Small intestine (tissue), 16 donors: ENCODE measurements at places on chromosomes 7 and 10.
A peak's percentile ranks its signal among the peaks of the same experiment; 100 is the strongest.

DNA sequence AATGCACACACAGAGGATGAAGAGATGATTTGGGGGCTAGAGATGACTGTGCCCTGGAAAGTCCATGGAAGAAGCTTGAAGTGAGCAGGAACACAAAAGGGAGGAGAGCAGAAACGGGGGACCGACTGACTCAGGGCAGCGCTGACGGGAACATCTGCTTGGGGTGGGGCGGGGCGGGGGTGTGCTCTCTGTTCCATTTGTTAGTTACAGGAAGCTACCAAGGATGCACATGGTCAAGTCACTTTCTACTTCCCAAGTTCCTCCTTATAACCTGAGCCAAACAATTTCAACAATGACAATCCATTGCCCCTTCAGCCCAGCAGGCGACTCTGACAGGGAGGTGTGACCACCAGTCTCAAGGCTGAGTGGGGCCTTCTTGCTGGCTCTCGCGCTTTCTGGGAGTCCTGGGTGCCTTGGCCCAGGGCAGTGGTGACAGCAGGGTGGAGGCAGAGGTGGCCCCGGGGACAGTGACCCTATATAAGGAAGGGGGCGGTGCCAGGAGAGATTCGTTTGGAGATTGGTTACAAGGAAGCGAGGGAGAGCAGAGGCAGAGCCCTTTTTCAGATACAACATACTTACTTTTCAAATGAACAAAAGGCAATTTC lies 39.6 kb downstream of the CLEC2L start:
- no peaks in the 10 kb centered on the region for H3K4me1 ChIP-seq
- no peak overlapping the region for H3K4me3 ChIP-seq
- no peak overlapping the region for H3K27ac ChIP-seq
- no peak for DNase-seq

DNA sequence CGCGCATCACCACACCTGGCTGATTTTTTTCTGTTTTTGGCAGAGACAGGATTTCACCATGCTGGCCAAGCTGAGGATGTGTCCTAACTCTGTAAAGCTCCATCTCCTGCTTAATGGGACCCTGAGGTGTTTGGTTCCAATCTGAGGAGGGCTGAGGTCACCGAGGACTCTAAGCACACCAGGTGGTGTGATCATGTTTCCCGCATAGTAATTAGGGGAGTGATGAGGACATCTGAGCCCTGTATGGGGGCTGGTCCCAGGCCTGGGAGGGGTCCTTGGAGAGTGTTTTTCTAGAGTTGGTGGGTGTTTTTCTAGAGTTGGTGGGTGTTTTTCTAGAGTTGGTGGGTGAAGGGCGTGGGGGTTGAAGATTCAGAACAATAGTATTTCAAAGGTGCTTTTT lies 3.0 kb upstream of the ABHD11 start:
- peak overlapping the region; percentile 90 for H3K27ac ChIP-seq
- no peak overlapping the region for H3K4me3 ChIP-seq
- DNase-seq: no peak
- no peaks in the 10 kb centered on the region for H3K36me3 ChIP-seq
- no peaks in the 10 kb centered on the region for H3K27me3 ChIP-seq

DNA sequence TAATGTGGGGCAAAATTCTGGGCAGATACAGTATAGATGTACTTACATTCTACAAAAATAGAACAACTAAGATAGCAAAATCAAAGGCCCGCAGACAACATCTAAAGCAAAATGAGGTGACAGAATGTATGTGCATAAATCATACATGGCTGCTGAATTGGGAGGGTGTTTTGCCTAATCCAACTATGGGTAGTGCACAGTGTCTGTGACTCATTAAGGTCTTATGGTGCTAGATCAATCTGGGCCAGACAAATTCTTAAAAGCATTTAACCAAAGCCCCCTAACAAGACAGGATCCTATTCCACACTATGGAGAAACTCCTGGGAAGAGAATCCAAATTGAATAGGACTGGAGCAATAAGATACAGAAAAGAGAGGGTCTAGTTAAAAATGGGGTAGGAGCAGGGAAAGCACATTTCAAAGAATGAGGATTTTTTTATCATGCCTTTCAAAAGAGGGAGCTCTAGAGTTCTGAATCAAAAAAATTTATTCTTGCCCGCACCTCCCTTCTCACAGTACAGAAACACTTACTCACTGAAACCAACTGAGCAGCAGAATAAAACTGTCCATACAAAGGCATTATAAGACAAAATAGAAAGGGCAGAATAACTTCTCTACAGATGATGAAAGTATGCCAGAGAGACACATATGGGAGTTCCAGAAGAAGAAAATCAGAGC lies 181.3 kb downstream of the RNLS start:
- H3K27ac ChIP-seq: no peak overlapping the region
- DNase-seq: no peak
- H3K27me3 ChIP-seq: no peaks in the 10 kb centered on the region
- H3K4me3 ChIP-seq: no peak overlapping the region
- H3K36me3 ChIP-seq: no peaks in the 10 kb centered on the region
- H3K4me1 ChIP-seq: no peaks in the 10 kb centered on the region

DNA sequence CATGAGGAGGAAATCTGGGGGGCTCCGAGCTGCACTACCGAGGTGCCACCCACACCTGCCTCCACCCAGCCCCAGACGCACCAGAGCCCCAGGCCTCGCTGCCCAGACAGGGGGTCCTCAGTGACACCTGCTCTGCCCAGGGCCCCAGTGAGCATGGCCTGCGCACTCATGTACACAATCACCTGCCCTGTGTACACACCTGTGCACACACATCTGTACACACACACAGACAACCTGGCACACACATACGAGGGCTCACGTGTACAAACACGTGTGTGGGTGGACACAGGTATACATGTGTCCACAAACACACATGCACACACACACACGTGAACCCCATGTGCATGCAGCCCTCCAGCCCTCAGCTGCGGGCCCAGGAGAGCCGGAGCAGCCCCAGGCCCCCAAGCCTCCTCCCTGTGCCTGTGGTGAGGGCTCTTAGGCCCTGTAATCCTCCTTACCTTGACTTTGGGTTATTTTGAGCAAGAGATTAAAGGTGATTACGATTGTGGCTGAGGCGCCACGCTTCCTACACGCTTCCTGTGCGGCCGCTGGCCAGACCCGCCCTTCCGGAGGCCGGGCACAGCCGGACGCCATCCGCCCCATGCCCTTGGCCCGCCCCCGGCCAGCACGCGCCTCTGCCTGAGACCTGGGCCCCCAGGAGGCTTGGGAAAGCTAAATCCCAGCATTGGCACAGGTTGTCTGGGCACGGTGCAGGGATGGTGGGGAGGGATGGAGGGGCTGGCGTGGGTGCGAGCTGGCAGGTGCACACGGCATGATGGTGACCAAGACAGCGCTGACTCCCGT lies 71.9 kb downstream of the ELFN1 start:
- no peak for DNase-seq
- no peaks in the 10 kb centered on the region for H3K36me3 ChIP-seq
- H3K27me3 ChIP-seq: no peaks in the 10 kb centered on the region
- H3K4me3 ChIP-seq: peak overlapping the region; percentile 17

DNA sequence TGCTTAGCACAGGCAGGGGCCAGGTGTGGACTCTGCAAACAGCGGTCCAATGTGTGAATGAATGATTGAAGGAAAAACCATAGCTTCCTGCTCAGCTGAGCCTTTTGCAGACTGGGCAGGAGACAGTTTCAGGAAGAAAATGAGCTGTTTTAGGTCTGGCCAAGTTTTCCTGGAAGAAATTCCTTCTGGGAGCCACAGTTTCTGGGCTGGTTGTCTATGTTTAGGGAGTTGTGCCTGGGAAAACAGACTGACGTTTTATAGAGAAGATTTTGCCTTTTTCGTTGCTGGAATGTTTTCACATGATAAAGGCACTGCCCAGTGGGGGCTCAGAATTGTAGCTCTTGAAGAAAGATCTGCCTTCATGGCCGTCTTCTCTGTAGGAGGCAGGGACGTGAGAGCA lies 255.1 kb downstream of the CCSER2 start:
- H3K4me1 ChIP-seq: no peaks in the 10 kb centered on the region
- no peak overlapping the region for H3K27ac ChIP-seq
- no peak for DNase-seq
- no peak overlapping the region for H3K4me3 ChIP-seq
- no peaks in the 10 kb centered on the region for H3K27me3 ChIP-seq

- no peaks in the 10 kb centered on the region for H3K27me3 ChIP-seq
- H3K4me3 ChIP-seq: no peak overlapping the region
- no peak overlapping the region for H3K27ac ChIP-seq
- H3K36me3 ChIP-seq: no peaks in the 10 kb centered on the region
These were observed 99.7 kb downstream of the MAPK8 start for GRCh38 chr10:48406204-48406603.

DNA sequence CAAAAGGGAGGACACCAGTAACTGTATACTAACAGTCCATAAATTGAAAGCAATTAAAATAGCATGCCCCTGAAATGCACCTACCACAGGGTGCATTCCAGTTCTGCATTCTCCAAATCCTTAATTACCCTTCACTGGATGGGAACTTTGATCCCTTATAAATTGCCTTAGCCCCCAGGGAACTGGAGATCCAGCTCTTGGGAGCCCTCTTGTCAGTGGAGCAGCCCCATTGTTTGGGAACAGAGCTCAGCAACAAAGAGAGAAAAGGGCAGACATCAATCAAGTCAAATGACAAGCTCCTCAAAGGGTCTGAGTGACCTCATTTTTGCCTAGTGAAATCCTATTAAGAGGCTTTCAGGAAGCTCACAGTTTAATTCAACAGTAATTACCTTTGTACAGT lies 472.6 kb downstream of the XPNPEP1 start:
- no peak for DNase-seq
- no peak overlapping the region for H3K27ac ChIP-seq
- H3K36me3 ChIP-seq: no peaks in the 10 kb centered on the region
- no peak overlapping the region for H3K4me3 ChIP-seq
- H3K4me1 ChIP-seq: no peaks in the 10 kb centered on the region
- peaks cover 2% of the 10 kb centered on the region for H3K27me3 ChIP-seq

DNA sequence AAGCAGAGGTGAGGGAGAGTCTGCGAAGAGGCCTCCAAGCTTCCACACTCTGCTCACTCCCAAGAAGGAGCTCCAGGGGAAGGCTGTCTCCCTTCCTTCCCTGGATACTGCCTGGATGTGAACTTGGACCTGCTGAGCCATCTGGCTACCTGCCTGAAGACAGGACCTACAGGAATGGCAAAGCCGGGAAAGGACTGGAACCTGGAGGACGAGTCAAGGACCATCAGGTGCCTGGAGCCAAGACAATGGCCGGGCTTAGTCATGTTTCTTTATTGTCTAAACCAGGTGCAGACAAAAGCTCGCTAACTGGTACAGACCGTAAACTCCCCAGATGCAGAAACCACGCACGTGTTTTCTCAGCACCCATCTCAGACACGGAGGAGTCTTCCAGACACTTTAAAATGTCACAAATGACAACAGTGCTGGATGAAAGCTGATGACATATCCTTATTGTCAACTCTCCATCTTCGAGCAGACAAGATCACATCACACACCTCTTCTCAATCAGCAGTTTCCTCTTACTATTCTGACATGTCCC lies 12.1 kb downstream of the ASB13 start:
- H3K27me3 ChIP-seq: no peaks in the 10 kb centered on the region
- DNase-seq: no peak
- peak overlapping the region; percentile 60 for H3K27ac ChIP-seq
- no peak overlapping the region for H3K4me3 ChIP-seq
- no peaks in the 10 kb centered on the region for H3K36me3 ChIP-seq

- H3K36me3 ChIP-seq: no peaks in the 10 kb centered on the region
- DNase-seq: no peak
- H3K27ac ChIP-seq: no peak overlapping the region
These were observed 370.0 kb upstream of the IGFBP3 start for GRCh38 chr7:46291050-46291438.

- no peaks in the 10 kb centered on the region for H3K4me1 ChIP-seq
- no peaks in the 10 kb centered on the region for H3K27me3 ChIP-seq
- H3K27ac ChIP-seq: no peak overlapping the region
- H3K36me3 ChIP-seq: no peaks in the 10 kb centered on the region
These were observed 511.0 kb downstream of the GFRA1 start for GRCh38 chr10:115762029-115762428.
